Naive thymus-derived CD8-positive, alpha-beta T cell (primary cell): ENCODE measurements at places on chromosomes 1 and 21. TPM values are rescaled to one million over a fixed set of nuclear protein-coding genes. Genes with fewer than 3 reads are reported as not detected.

- no peak overlapping the region for H3K27ac ChIP-seq
- H3K27me3 ChIP-seq = peaks cover 3% of the 10 kb centered on the region
- H3K4me3 ChIP-seq = no peak overlapping the region
- H3K36me3 ChIP-seq = no peaks in the 10 kb centered on the region
- peaks cover 20% of the 10 kb centered on the region for H3K4me1 ChIP-seq
These were observed 6.6 kb upstream of the FCRL6 start for GRCh38 chr1:159795534-159795933.

GRCh38 chr1:162090378-162090777 lies 20.9 kb downstream of the NOS1AP start:
- H3K4me3 ChIP-seq = no peak overlapping the region
- H3K27me3 ChIP-seq = peaks cover 13% of the 10 kb centered on the region
- DNase-seq = no peak
- no peaks in the 10 kb centered on the region for H3K4me1 ChIP-seq
- H3K36me3 ChIP-seq = no peaks in the 10 kb centered on the region

DNA sequence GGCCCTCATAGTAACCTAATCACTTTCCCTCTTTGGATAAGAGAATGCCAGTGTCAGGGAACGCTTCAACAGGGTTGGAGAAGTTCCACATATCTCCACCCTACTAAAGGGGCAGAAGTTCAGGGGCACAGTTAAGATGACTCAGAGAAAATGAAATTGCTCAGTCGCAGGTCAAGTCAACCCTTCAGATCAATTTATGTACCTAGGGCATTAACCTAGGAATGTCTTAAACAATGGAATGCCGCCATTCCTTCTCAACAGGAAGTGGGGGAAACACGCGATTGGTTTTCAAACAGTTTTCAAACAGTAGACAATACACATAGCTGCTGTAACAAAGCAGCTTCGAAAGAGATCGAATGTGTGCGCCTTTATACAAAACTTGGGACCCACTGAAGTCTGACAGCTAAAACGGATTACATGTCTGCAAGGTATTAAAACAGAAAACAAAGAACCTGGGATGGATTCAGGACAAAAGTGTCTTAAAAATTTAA lies 897 bp downstream of the SLC25A24 start:
- H3K36me3 ChIP-seq = no peaks in the 10 kb centered on the region
- H3K4me1 ChIP-seq = peaks cover 6% of the 10 kb centered on the region
- H3K27me3 ChIP-seq = no peaks in the 10 kb centered on the region
- peak overlapping the region; percentile 85 for H3K4me3 ChIP-seq
- DNase-seq = no peak

The OR2T35 gene
- polyA plus RNA-seq = not detected

DNA sequence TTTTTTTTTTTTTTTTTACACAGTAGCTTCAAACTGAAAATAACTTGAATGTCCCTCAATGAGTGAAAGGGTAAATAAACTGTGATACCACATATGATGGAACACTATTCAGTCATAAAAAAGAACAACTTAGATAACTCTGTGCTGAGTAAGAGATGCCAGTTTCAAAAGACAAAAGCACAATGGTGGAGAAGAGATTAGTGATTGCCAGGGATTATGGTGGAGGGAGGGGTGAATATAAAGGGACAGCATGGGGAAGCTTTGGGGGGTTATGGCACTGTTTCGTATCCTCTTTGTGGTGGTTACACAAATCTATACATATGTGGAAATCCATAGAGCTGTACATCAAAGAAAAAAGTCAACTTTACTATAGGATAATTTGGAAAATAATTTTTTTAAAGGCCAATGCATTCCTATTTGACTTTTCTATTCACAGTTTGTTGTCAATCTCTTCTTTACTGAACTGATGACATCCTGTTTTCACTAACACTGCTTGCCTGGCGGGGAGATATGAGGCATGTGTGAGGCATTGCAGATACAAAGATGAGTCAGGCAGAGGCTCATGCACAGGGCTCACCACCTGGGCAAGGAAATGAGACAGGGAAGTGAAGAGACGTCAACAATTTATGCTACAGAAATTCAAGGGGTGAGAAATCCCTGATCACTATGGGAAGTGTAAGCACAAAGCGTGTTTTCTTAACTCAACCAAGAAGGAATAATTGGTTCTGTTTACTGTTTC lies 302.7 kb downstream of the DUSP10 start:
- H3K27me3 ChIP-seq = no peaks in the 10 kb centered on the region
- H3K4me1 ChIP-seq = no peaks in the 10 kb centered on the region
- no peaks in the 10 kb centered on the region for H3K36me3 ChIP-seq
- H3K27ac ChIP-seq = peak overlapping the region; percentile 93

- no peaks in the 10 kb centered on the region for H3K36me3 ChIP-seq
- no peaks in the 10 kb centered on the region for H3K27me3 ChIP-seq
- peaks cover 61% of the 10 kb centered on the region for H3K4me1 ChIP-seq
- no peak for DNase-seq
These were observed 6.4 kb downstream of the MAP3K6 start for GRCh38 chr1:27360159-27361043.

The FNBP1L gene
- polyA plus RNA-seq = 0.16 TPM

DNA sequence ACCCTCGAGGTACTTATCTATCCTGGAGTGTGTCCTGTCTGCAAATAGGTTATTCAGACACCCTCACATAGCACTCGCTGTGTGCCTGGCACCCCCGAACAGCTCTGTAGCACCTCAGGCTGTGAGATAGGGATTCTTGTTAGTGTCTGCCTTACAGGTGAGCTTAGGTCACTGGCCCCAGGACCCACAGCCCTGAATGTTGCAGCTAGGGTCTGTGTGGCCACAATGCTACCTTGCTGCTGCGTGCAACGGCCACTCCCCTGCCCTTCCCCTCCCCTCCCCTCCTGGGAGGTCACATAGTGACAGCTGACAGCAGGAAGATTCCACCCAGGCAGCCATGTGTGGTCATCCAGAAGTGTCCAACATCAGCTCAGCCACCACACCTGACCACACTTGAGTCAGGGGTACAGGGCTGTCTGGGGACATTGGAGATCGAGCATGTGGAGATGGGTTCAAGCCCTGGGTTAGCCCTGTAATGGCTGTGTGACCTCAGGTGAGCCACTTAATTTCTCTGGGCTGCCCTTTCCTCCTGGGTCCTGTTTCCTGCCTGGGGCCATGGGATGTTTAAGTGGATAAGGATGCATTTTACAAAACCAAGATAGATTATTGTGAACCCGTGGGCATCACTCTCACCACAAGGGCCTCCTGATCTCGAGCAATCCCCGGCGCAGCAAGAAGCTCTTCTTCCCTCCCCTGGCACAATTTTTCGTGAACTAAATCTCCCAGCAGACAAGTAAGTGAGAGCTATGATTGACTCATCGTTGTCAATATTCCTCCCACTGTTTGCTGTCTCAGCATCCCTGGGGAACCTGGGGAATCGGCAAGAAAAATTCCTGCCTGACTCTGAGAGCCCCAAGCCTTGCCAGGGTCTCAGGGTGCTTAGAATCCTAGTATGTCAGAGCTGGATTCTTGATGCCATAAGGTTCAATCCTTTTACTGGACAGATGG lies 208.7 kb downstream of the PTPRU start:
- no peaks in the 10 kb centered on the region for H3K4me1 ChIP-seq
- no peak overlapping the region for H3K4me3 ChIP-seq
- no peaks in the 10 kb centered on the region for H3K36me3 ChIP-seq

The FALEC gene
- 0.38 TPM for polyA plus RNA-seq

- H3K36me3 ChIP-seq = peaks cover 25% of the 10 kb centered on the region
- H3K4me1 ChIP-seq = peaks cover 62% of the 10 kb centered on the region
- H3K27me3 ChIP-seq = no peaks in the 10 kb centered on the region
- DNase-seq = no peak
These were observed 19.9 kb downstream of the DSTYK start for GRCh38 chr1:205191622-205192021.

DNA sequence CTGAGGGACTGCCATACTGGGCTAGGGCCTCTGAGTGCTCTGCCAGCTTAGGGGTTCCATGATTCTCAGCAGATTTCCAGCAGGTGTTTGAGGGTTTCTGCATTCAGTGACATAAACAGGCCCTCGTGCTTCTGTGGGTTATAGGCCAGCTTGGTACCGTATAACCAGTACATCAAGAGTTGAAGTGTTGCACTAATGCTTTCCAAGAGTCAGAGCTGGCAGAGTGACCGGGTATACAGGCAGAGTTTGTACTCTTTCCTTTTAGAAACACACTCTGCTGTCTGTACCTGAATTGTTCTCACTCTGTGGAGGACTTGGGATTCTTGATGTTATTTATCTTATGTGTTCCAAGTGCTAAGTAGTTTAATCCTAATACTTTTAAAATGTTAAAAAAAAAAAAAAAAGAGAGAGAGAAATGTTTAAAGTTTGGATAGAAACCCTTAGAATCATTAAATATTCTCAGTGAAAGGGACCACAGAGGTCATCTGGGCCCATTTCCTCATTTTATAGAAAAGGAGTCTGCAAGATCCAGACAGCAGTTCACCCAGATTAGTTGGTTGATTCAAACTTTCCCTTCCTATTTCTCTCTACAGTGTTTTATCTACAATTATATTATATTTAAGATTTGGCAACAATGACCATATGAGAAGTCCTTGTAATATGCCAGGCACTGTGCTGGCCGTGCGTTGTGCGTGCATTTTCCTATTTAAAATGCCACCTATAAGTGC lies 325.8 kb downstream of the KIF26B start:
- no peak overlapping the region for H3K27ac ChIP-seq
- peaks cover 2% of the 10 kb centered on the region for H3K4me1 ChIP-seq
- no peak overlapping the region for H3K4me3 ChIP-seq
- H3K36me3 ChIP-seq = no peaks in the 10 kb centered on the region

- DNase-seq = no peak
- H3K4me1 ChIP-seq = peaks cover 14% of the 10 kb centered on the region
- peak overlapping the region; percentile 88 for H3K4me3 ChIP-seq
- H3K27ac ChIP-seq = no peak overlapping the region
These were observed 692 bp downstream of the SORT1 start for GRCh38 chr1:109396871-109397580.

The C4BPA gene
- polyA plus RNA-seq = not detected
